ENCODE measurements at places on chromosomes 7 and 10.

GRCh38 chr7:50660830-50661175, 95.6 kb upstream of the DDC start:
- DNase-seq = no peak

- no peak for DNase-seq
Observed at GRCh38 chr10:80319725-80320290, 30.4 kb upstream of the MAT1A start.

DNA sequence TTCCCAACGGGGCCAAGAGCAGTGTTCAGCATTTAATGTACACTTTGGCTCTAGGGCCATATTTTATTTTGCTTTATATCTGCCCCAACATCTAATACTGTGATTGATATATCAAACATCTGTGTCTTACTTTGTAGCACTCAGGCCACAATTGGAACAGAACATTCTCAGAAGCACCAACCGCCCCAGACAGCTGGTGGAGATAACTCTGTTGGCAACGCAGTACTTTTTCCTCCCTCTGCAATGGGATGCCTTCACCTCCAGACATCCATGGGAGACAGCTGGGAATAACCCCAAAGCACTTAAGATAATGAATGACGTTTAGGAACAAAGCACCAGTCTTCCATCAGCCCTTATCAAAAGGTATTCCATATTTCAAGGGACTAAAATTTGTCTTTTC, 57.4 kb downstream of the PIP4K2A start:
- DNase-seq = no peak

DNA sequence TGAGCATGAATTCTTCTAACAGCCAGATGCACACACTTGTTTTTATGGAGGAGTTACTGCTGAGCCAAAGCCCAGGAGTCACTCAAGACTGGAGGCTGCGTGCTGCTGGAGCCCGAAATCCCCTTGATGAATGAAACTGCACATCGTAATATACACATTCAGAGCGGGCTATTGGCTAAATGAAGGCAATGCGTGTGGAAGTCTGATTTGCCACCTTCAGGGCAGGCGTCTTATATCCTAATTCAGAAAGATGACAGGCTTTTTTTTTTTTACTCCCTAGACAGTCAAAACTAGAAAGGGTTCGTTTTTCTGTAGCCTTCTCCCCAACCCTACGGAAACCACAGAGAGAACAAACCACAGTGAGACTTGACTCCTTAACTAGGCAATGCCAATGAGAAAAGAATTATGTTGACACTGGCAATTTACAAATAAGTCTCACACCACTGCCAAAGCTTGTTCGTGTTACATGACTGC, 227.2 kb upstream of the KLF14 start:
- peak; percentile 89 for DNase-seq

DNA sequence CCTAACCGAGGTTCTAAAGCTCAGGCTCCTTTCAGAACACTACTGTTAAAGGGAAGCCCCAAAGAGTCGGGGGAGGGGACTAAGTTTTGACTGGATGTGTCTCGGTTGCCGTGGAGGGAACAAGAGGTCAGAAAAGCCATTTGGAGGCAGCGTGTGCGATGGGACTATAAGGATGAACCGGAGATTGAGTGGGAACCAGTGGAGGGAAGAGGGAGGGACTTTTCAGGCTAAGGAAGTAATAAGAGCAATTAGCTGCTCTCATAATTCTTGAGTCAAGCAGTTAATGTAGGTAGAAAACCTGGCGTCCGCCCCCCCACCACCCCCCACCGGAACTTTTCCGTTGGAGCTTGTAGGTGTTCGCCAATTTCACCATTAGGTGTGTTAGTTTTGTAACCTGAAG, 491 bp upstream of the AKAP9 start:
- peak; percentile 24 for DNase-seq

DNA sequence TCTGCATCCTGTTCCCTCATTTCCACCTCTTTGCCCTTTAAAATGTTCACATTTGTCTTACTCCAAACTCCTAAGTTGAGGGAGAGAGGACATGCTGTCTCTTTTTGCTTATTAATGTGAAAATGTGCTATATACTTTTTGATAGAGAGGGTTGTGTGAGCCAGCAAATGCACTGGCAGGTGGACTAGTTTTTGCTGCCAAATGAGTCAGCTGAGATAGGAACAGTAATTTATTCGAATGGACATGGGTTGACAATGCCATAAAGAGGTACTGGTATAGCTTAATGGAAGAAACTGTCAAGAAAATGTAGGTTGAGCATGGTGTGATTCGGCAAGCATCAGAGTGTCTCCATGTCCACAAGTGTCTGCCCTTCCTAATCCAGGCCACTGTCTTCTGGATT, 9.2 kb upstream of the TRUB1 start:
- DNase-seq = no peak

DNA sequence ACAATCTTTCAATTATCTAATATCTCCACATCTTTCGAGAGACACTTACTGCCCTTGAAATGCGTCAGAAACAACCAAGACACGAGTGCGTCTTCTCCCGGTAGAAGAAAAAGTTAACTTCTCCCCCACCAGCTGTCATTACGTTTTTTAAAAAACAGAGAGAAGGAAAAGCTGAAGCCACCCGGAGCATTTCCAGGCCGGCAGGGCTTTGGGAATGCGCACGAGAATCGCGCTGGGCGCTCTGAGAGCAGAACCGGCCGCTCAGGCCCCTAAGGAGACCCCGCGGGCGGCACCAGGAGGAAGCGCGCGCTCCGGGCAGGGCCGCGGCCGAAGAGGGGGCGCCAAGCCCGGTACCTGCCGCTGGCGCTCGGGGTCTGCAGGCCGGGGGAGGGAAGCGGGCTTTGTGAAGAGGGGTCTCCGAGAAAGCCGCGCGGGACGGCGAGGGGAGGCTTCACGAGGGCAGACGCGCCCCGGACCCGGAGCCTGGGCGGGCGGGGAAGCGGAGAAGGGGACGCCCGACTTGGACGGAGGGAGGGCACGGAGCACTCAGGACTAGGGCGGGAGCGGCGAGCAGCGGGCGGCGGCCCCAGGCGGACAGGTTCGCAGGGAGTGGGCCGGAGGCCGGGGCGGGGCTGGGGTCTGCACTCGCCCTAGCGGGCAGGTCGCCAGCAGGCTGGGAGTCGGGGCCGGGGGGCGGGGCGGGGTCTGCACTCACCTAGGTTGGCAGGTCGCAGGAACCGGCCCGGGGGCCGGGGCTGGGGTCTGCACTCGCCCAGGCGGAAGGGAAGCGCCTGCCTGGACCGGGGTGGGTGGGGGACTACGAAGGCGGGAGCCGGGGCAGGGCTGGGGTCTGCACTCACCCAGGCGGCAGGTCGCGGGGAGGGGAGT, 932 bp downstream of the ESYT2 start:
- DNase-seq = no peak

DNA sequence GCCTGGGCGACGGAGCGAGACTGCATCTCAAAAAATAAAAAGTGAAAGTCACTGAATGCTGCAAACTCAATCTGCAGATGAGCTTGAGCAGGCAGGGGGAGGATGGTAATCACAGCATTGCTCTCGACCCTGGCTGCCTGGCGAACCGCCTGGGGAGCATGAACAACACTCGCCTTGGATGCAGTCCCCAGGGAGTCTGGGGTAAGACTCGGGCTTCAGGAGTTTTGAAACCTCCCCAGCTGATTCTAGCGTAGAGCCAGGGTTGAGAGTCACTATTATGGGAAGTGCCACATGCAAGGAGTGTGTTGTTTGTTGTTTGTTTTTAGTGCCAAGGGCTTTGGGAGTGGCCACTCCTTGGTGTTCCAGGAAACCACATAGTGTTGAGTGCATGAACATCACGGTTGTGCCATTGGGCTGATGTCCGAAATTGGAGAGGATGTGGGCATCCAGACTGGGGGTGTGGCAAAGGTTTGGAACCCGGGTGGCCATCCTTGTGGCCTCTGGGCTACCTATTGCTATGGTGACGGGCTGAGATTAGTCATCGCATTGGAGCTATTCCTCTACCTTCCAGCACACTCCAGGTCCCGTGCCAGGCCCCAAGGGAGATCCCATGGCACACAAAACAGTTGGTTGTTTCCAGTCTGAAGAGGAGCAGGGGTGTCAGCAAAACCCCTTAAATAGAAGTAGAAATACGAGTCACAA, 92.6 kb downstream of the RGS10 start:
- no peak for DNase-seq

DNA sequence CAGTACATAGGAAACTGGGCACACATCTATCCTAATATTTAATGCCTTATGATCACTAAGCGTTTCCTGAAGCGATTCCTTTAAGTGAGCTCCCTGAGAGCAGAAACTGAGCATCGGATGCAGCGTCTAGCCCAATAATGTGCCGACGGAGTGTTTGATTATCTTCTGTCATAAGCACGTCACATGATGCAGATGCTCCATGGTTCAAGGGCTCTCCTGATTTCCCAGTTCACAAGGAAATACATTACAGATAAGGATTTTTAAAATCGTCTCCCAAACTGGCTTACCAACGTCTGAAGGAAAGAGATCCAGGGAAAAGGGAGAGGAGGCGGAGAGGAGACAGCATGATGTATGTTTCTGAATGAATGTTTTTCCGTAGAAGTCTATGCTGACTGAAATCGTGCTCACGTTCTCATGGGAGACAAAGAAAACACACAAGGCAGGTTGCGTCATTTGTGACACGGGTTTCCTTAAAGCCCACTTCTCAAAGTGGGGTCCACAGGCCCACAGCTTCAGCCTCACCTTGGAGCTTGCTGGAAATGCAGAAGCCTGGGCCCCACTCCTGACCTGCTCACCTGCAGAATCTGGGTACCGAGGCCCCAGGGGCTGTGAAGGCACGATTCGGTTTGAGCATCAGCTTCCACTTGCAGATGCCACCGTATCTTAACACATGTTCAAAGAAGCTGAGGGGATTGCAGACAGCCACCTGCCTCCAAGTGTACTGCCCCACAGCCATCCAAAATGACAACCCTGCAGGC, 21.5 kb upstream of the INSIG1 start:
- no peak for DNase-seq

GRCh38 chr10:31757831-31758230, 170.8 kb downstream of the ARHGAP12 start:
- no peak for DNase-seq

DNA sequence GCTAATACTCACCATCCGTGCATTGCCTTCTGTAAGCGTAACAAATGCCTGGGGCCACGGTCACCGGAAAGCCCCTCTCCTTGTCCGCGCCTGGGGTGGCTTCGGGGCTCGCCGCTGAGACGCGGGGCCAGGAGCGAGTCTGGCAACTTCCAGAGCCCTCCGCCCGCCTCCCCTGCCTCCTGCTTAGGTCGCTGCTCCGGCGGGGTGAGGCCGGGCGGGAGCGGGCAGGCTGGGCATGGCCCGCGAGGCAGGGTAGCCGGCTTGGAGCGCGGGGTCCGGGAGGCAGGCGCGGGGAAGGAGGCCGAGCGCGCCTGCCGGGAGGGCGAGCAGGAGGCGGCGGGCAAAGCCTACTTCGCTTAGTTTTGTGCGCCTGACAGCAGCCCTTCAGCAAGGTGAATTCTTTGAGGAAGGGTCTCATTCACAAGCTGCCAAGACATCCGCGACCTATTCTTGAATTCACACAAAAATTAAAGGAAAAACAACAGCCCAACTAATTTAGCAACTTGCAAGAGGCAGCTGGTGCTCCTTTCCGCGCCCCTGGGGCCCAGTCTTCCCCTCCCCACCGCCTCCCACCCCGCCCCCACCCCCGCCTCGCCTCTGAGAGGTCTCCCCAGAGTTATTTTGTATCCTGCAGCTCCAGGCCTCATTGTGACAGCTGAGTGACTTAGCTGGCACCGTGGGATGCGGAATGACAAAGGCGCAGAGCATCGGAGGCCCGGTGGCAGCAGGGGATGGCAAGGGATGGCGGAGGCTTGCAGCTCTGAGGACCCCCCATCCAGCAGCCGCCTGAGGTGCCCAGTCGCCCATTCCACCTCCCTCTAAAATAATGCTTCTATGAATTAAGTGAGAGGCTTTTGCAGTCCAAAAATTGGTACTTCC, 12.8 kb upstream of the KAT6B start:
- DNase-seq = no peak

GRCh38 chr7:47297120-47297519, 284.8 kb downstream of the TNS3 start:
- DNase-seq = no peak

DNA sequence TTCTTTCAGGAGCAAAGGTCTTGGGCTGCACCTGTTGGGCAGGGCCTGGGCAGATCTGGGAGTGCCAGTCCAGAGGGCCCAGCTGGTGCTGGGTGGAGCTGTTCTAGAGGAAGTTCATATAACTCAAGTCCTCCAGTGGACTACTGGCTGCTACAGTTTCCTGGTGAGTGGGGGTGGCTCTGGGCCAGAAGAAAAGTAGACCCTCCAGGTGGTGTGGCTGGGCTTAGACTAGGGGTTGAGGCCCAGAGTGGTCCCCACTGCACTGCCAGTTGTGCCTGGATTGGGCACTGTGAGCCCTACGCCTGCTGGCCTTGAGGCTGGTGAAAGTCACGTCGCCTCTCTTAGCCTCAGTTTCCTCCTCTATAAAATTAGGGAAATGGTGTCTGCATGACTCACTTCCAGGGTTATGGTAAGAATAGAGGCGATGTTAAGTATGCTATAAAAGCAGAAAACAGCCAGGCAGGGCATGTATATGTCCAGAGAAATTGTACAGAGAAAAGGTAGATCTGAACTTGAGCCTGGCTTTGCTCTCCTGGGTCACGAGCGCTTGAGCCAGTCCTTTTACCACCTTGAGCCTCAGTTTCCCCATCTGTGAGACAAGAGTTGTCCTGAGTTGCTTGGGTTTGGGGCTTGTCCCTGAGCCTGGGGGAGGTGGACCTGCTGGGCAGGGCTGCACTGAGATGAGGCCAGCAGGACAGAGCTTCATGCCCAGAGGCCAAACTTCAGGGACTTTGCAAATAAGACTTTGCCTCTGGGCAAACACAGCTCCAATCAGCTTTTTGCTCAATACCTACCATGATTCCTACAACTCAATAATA, 3.8 kb upstream of the CLDN3 start:
- DNase-seq = no peak

DNA sequence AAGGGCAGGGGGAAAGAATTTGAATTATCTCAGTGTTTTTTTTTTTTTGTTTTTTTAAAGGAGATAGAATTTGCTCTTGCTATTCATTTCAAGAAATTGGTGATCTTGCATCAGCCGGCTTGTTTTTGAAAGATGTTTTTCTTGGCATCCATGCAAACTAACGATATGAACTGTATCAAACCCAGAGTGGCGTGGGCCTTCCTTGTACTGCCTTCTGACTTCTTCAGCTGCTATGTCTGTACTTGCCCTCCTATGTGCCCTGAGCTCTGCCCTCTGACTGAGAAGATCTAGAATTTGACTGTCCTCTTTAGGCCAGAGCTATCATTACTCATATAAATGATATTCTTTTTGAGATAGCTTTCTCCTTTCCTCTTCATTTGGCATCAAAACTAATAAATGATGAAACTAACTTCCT, 183.1 kb downstream of the EXOC4 start:
- DNase-seq = no peak

GRCh38 chr7:41351091-41351490, 351.8 kb downstream of the INHBA start:
- no peak for DNase-seq

Measured in CD4-positive, alpha-beta T cell treated with Interleukin-4 for 4 hours (primary cell).